ENCODE measurements at places on chromosomes 1 and 21.

GRCh38 chr1:227424953-227425352, 106.7 kb upstream of the CDC42BPA start:
- no peak for DNase-seq

GRCh38 chr1:66402194-66402593, 131.8 kb upstream of the SGIP1 start:
- no peak for DNase-seq

GRCh38 chr1:64933296-64934070, 32.9 kb downstream of the JAK1 start:
- no peak for DNase-seq

GRCh38 chr1:179107706-179108629, 26.1 kb downstream of the TOR3A start:
- no peak for DNase-seq

DNA sequence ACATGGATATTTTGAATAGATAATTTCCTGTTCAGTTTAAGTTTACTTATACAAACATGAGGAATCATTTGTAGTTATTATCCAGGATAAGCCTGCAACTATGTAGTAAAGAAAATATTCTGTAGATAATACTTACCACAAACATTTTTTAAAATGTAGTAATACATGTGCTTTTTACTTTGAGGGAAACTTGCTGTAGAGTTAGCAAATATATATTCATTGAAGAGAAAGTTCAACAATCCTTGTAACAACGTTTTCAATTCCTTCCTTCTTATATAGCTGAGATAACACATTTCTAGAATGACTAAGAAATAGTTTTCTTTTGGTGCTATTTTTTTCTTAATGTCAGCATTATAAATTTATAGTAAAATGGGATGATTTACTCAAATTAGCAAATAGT, 664.6 kb upstream of the ADAMTS5 start:
- no peak for DNase-seq

DNA sequence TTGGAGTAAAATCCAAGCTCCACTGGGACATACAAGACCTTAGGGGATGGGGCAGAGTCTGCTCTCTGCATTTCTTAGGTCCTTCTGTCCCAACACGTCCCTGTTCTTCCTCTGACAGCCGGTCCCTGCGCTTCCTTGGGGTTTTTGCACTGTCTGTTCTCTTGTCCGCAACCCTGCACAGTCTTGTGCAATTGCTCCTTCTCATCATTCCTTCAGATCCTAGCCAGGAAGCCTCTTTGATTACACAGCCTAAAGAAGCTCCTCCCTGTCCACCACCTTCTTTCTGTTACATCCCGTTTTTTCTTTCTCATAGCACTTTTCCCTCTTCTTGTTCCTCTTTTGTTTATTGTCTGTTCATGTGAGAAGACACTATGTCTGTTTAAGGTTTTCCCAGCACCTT, 19.9 kb downstream of the ACOT11 start:
- no peak for DNase-seq

- no peak for DNase-seq
Measured at GRCh38 chr1:185560760-185561159, 173.4 kb upstream of the HMCN1 start.

DNA sequence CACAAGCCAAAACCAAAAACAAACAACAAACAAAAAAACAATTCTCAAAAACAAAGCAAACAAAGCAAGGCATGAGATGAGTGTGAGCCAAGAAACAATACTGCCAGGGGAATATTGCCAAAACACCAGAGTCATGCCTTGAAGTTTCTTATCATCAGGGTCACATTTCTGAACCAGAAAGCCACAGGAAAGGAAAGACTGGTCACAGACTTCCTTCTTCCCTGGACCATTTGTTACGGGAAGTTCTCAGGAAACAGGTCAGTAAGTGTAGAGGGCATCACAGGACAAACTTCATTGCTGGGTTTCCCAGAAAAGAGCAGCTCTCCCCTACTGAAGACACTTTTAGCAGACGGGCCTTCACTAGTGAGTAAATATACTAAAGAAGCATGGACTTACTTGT, 191.2 kb downstream of the GABPA start:
- no peak for DNase-seq

DNA sequence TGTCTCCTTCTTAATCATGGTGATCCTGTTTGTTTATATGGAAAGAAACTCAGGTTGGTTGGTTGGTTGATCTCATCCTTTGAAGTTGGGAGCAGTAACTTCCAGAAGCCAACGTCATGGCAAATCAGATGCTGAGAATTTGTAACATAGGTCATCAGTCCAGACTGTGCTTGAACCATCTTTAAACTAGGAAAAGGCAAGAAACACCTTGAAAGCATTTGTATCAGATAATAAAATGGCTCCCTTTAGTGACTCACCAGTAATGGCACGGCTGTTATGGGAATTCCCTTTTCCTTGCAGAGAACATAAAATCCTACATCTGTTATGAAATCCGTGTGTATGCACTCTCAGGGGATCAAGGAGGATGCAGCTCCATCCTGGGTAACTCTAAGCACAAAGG, 58.1 kb downstream of the SERBP1 start:
- DNase-seq: no peak

DNA sequence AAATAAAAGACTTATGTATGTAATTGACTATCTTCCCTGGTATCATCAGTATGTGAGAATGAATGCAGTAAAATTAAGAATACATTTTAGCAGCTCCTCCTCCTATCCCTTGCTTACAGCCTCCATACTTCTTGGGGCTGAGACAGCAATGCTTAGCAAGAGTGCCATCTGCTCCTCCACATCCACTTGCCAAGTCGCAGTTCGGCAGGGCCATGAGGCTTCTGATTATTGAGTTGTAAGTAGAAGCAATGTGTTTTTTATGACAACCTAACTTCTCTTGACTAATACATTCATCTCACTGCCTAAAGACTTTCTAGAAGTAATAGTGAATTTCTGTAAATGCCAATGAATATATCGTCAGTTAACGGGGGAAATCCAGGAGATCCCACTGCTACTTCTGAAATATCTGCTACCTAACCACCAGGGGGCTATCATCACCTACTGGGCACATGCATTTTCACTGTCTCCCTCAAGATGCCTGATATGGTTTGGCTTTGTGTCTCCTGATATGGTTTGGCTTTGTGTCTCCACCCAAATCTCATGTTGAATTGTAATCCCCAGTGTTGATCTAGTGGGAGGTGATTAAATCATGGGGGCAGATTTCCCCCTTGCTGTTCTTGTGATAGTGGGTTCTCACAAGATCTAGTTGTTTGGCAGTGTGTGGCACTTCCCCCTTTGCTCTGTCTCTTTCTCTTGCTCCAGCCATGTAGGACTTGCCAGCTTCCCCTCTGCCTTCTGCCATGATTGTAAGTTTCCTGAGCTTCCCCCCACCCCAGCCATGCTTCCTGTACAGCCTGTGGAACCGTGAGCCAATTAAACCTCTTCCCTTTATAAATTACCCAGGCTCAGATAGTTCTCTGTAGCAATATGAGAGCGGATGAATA, 59.6 kb downstream of the EXTL2 start:
- DNase-seq: no peak

DNA sequence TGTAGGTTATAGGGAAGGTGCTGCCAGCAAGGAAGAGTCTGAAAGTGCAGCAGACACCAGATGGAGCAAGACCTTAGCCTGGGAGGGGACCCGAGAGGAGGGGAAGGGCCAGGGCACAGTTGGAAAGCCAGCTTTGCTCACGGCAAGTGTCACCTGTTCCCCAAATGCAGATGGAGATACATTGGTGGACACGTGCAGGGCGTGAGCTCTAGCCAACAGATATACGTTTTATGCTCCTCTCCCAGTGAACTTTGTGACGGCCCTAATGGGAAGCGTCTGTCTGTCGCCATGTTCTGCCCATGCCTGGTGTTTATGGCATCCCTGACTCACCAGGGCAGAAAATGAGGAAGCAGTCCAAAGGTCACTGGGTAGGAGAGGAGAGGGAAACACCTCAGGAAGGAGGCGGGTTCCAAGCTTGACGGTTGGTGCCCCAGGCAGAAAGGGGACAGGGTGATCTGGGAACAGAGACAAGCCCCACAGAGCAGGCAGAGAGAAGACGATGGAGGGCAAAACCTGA, 7.6 kb downstream of the GPA33 start:
- no peak for DNase-seq

DNA sequence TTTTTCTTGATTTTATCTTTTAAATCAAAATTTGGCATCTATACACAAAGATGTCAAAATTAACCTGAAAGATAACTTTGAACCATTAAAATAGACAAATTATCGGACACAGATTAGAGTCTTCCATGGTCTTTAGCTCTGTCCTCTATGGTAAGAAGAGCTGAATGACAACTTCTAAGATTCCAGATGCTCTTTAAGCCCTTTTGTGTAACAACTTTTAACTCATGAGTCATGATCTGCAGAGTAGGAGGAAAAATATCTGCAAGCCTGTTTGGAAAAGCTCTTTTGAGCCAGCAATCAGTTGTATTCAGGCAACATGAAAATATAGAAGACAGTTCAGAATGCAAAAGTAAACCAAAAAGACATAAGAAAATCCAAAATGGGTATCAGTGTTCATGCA, 37.8 kb downstream of the TTC13 start:
- DNase-seq: no peak

GRCh38 chr1:203244776-203245175, 15.3 kb upstream of the CHIT1 start:
- DNase-seq: no peak

- DNase-seq: no peak
Measured at GRCh38 chr1:172936088-172936645, 114.6 kb downstream of the TNFSF18 start.

GRCh38 chr1:23384312-23385058, 14.8 kb upstream of the ZNF436 start:
- no peak for DNase-seq

- DNase-seq: no peak
Measured at GRCh38 chr1:15095496-15095875, 58.1 kb upstream of the TMEM51 start.

DNA sequence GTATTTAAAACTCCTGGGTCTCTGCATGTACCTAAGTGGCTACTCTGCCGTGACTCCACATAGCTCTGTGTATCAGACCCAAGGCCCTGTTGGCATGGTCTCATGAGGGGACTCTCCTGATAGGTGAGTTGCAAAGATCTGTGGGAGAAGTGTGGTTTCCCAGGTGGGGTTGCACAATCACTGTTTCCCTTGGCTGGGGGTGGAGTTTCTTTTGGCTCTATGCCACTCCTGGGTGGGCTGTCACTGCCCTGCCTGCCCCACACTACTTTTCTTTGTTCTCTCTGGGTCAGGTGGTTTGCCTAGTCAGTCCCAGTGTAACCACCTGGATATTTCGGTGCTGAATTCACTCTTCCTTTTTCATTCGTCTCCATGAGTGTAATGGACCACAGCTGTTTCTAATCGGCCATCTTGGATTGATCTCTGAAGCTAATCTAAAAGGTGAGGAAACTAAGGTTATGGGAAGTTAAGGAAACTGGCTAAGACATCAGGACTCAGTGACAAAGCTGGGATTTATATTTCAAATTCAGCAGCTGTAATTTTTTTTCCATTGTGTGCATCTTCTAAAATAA, 97.1 kb upstream of the CACYBP start:
- DNase-seq: no peak

DNA sequence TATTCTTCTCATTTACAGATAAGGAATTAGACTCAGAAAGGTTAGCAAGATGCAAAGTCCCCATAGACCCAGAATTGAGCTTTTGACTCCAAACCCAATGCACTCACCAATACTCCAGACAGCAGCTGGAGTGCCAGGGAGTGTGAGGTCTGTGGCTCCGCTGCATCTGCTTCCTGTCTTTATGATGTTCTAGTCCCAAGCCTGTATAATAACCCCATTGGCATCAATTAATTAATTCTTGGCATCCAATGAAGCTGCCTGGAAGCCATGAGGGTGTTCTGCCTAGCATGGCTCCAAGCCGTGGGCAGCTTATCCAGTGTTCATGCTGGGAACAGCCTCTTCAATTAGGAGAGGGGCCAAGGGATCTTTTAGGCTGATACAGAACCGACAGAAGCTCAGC, 188.7 kb downstream of the GIPC2 start:
- no peak for DNase-seq

GRCh38 chr1:229342656-229343569, at the start of gene CCSAP:
CCSAP (minus strand) TSS chr1:229343047; CDS start chr1:229342465, 582 bp downstream.
- DNase-seq: peak; percentile 9

DNA sequence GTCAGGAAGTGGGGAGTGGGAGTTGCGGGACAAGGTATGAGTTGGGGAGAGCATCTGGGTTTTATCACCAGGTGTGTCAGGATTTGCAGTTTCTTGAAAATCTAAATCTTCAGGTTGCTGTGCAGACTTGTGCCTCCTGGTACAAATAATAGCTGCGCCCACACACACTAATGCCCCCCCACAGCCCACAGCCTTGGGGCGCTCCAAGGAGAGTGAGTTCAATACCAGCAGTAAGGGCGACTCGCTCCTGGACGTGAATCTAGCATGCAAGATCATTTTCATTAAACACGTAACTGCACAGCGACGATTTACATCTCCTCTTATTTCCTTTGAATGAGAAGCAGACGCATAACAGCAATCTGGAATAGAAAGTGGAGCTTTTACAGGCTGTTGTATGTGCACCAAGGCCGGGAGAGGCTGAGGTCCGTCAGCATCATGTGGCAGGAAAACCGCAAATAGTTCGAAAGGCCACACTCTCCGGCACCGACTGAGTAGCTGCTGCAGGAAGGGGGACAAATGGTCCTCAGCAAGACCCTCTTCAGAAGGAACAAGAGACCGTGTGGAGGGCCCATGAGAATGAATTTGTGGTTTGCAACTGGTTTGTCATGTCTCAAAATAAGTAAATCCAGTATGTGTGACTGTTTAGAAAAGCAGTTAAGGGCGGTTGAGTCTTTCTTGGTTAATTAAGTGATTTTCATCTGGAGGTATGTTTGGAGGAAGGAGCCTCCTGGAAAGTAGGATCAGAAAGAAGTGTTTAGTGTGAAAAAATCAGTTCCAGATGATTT, 439.5 kb downstream of the SMYD3 start:
- DNase-seq: no peak

DNA sequence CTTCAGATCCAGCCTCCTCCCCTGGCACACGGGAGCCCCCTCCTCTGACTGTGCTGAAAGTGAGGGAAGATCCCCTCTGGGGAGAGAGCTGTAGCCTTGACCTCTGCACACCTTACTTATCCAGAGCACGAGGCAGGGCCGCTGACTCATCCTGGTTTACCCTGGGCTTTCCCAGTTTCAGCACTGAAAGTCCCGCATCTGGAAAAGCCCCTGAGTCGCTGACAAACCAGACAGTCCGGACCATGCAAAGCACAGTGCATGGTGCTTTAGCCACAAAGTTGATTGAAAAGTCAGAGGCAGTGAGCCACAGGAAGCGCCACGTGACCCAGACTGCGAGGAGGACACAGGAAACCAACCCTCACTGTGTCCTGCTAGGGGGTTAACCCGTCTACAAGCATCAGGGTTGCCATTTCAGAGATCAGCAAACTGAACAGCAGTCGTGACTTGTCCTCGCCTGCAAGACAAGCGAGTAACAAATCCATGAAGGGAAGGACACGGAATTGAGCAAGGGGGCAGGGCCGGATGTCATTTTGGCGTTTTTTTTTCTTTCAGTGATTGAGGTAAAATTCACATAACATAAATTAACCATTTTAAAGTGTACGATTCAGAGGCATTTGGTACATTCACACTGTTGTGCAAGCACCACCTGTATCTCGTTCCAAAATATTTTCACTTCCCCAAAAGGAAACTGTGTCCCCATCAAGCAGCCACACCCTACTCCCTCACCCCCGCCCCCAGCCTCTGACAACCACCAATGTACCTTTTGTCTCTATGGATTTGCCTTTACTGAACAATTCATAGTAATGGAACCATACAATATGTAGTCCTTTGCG, 19.9 kb upstream of the IFNGR2 start:
- DNase-seq: peak; percentile 50

GRCh38 chr1:113072141-113072756, 749 bp upstream of the LRIG2 start:
- no peak for DNase-seq

Measured in stimulated activated CD4-positive, alpha-beta T cell treated with anti-CD3 and anti-CD28 coated beads, Interleukin-12 subunit alpha, Interleukin-12 subunit beta, amount 100 ng/mL, for 48 hours (primary cell).